ENCODE measurements at places on chromosomes 7 and 10. TPM values are rescaled to one million over a fixed set of nuclear protein-coding genes. Genes with fewer than 3 reads are reported as not detected.

PANK1 gene
- total RNA-seq = 13.6 TPM

MBL2 gene
- not detected for total RNA-seq

UCMA gene
- not detected for total RNA-seq

SSC4D gene
- total RNA-seq = 1.8 TPM

SLC16A12 gene
- 0.18 TPM for total RNA-seq

HMX2 gene
- total RNA-seq = not detected

NME8 gene
- total RNA-seq = not detected

CCDC172 gene
- total RNA-seq = not detected

HOXA2 gene
- 4.2 TPM for total RNA-seq

IRF5 gene
- total RNA-seq = 0.16 TPM

ANKRD30A gene
- not detected for total RNA-seq

SLC18A3 gene
- not detected for total RNA-seq

MMD2 gene
- total RNA-seq = not detected

ACSL5 gene
- not detected for total RNA-seq

CYP2W1 gene
- total RNA-seq = not detected

ZPBP gene
- not detected for total RNA-seq

NYAP1 gene
- total RNA-seq = 0.56 TPM

VSTM4 gene
- total RNA-seq = 7.1 TPM

- DNase-seq = peak; percentile 26
Observed at GRCh38 chr10:73863039-73863817, 11.1 kb downstream of the CAMK2G start.

DNA sequence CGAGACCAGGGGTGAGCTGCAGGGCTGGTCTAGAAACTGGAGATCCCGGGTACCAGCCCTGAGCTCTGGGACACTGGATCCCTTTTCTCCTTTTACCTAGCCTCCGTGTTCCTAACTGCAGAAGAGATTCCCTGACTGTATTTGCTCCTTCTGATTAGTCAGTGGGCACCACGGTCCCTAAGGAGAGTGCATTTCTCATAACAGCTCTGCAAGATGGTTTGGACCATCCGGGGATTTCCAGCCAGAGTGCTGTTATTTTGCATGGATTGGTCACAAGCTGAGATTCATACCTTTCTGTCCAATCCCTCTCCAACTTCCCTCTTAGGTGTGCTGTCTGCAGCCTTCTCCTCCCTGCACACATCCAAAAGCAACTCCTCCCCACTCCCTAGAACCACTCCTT, 122.6 kb downstream of the MYL10 start:
- no peak for DNase-seq

DNA sequence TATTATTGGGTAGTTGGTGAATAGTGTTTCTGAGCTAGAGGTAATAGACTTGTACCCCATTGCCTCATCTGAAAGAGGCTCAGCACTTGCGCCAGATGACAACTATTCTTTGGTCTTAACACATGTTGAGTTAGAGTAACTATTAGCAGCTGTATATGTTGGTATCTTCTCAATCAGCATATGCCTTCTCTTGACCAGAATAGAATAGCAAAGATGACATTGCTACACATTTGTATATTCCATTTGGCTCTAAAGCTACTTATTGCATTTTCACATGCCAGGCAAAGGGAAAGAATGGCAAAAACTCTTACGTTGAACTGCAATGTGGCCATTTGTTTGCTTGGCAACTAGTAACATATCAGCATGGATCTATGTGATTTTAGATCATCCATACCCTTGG, 173.8 kb upstream of the AGR3 start:
- DNase-seq = no peak

GRCh38 chr7:67406976-67407375, 410.3 kb downstream of the TYW1 start:
- DNase-seq = no peak

DNA sequence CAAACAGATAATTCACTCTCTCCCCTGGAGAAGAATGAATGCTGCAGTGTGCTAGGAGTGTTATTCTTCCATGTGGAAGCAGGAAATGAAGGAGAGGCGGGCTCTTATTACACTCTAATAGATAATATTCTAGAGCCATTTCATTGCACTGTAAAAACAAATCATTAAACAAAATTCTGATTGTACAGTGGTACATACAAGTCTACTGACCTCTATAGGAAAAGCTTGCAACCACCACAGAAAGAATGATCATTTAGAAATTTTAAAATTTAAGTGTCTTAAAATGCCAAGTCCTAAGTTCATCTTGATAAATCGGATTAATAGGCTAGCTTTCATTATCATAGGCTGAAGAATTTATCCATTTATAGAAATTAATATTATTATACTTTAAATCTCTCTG, 960.3 kb upstream of the LRRN3 start:
- no peak for DNase-seq

GRCh38 chr7:80478683-80479082, 33.2 kb downstream of the GNAT3 start:
- DNase-seq = no peak

GRCh38 chr10:45379891-45380540, 6.0 kb downstream of the ALOX5 start:
- no peak for DNase-seq

- no peak for DNase-seq
Observed at GRCh38 chr7:40836218-40836617, 701.4 kb downstream of the SUGCT start.

DNA sequence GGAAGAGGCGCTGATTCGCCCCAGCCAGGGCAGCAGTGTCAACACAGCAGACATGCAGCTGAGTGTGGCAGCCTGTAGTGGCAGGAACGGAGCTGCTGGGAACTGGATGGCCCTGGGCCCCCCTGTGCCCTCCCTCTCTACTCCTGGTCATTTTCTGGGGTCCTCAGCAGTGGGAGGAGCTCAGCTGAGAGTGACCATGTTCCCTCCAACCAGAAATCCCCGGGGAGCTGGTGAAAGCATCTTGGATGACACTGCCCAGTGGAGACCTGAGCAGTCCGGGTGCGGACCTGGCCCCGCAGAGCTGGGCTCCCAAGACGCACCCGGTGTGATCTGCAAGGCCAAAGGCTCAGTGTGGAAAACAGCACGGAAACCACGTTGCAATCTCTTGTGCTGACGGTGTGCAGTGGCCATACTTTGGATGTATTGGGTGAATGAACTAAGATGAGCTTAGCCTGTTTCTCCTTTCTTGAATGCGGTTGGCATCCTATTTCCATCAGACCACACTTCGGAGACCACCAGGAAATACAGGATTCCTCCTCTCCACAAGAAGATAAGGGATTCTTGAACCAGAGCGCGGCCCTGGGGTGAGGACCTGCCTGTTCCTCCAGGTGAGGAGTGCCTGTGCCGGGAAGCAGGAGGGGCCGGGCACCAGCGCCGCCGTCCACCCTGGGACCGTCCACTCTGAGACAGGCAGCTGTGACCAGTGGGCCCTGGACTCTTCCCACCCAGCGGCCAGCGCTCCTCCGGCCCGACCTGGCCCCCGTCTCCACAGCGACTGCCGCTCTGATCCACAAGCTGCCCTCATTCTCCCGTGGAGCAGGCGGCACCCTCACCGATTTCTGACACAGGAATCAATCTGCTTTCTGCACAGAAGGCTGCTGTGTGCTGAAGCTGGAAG, 93.5 kb upstream of the DIP2C start:
- no peak for DNase-seq

DNA sequence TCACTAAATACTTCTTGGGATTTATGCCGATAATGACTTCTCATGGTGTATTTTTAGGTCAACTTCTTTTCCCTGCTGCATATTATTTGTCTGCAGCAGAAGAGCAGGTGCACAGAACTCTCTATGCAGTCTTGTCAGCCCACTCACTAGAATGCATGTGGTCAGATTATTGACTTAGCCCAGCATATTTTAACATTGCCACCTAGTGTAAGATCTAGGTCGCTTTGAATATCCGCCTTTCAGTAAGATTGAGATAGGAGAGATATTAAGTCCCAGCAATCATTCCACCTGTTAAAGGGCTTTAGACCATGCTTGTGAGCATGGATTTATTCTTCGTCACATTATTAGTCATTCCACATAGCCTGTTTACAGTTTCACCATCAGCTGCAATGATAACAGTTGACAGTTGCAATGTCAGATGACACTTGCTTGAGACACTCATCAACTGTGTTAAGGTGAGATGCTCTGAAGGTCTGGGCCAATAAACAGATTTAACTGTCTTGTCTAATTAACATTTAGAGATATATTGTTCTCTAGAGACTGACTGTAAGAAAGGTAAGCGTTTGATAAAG, 491.7 kb downstream of the ARL4A start:
- peak; percentile 39 for DNase-seq

DNA sequence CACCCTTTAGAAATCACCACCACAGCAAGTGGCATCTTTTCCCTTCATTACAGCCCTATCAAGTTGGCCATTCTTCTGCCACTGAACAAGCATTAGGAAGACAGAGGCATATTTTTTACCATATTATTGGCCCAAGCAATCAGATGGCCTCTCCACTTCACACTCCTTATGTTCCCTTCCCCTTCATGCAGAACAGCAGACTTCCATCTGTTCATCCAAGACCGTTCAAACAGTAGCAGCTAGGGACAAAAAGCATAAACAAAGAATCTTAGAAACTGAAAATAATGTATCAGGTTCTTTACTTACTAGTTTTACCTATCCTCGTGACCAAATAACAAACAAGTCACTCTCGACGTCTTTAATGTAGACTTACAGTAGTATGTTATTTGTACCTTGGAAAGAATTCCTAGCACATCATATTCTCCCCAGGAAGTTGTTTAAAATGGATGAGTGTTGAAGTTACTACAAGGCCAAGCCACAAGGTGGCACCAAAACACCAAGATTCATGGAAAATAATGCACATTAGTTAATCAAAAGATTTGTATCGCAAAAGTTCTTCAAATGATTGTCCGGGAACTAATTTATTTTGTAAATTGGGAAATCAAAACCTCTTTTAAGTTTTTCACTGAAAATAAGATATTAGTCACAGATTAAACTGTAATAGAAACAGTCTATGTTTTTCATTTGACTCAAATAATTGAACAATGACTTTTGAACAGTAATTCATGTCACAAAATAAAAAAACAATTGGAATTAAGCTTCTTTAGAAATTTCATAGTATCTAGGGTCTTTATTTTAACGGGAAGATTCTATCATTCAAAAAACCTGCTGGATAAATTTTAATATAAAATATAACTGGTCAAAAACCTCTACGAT, 112.1 kb downstream of the VPS41 start:
- peak; percentile 73 for DNase-seq

DNA sequence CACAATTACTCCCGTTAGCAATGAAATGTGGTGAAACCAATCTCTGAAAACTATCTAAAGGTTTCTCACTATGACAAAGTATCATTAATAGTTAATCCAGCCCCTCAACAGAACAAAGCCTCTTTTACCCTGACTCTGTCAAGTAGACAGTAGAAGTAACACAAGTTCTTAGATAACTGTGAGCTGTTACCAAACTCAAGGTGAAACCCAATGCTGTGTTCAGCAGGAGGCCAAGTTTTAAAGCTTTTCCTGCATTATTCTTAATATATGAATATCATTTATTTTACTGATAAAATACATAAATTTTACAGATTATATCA, 109.1 kb downstream of the SRPK2 start:
- no peak for DNase-seq

- no peak for DNase-seq
Observed at GRCh38 chr7:106768324-106768751, 96.7 kb upstream of the PIK3CG start.

GRCh38 chr7:48140001-48140681, 31.1 kb upstream of the ABCA13 start:
- no peak for DNase-seq

GRCh38 chr7:1372671-1373379, 86.4 kb downstream of the MICALL2 start:
- no peak for DNase-seq

GRCh38 chr7:95180-95862, 97.0 kb upstream of the FAM20C start:
- no peak for DNase-seq

DNA sequence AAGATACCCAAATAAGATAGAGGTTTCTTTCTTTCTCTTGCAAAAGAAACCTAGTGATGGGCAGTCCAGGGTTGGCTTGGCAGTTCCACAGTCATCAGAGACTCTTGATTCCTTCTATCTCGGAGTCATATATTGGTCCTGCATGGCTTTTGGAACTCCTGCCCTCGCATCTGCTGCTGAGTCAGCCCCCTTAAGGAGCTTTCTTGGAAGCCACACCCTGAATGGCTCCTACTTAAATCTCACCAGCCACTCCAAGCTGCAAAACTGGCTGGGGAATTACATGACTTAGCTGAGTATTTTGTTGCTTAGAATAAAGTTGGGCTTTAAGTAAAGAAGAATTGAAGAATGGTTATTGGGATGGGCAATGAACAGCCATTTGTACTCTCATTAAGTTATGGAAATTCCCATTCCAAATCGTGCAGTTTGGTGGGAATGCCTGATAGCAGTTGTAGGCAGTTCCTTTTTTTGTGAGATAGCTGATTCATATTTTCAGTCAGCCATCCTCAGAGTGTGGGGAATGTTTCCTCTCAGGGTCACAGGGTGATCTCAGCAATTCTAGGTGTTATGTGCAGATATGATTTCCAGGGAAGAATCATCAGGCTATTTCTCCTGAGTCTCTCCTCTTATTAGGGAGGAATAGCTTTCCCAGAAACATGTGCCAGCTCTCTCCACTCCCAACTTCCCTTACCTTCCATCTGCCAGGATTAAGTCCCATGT, 209.9 kb downstream of the BBS9 start:
- DNase-seq = no peak

DNA sequence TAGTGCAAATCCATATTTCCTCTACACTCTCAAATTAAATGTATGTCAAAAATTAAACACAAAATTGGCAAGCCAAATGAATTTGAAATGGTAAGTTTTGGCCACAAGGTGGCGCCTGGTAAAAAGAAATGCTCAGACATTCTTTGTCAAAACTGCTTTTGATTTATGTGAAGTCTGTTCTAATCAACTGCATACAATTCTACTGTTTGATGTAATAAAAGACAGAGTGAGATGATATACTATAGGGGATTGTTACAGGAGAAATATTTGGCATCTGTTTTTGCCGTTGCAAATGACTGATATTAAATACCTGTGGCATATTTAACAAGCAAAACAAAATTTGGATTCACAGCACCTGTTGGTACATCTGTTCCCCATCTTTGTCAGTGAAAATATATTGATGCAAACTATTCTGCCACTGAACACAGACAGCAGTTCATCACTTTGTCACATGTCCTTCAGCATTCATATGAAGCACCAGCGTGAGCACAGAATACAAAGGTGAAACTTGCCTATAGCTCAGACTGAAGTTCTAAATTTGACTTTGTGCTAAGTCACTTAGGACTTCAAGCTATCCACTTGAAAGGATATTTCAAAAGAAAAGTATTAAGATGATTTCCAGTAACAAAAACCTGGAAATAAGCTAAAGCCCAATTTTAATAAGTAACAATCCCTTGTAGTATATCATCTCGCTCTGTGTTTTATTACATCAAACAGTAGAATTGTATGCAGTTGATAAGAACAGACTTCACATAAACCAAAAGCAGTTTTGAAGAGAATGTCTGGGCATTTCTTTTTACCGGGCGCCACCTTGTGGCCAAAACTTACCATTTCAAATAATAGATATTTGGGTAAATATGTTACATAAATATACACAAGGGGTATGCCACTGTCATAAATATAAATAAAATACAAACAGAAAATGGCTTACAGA, 10.2 kb upstream of the CH25H start:
- DNase-seq = peak; percentile 27

Measured in SJCRH30 (cell line).